ENCODE measurements at places on chromosomes 4 and X.

- DNase-seq, result no peak
Measured at GRCh38 chrX:103624111-103624510, 4.7 kb upstream of the TCEAL1 start.

GRCh38 chr4:139295206-139295941 lies 5.9 kb upstream of the NAA15 start:
- DNase-seq, result peak; percentile 72

DNA sequence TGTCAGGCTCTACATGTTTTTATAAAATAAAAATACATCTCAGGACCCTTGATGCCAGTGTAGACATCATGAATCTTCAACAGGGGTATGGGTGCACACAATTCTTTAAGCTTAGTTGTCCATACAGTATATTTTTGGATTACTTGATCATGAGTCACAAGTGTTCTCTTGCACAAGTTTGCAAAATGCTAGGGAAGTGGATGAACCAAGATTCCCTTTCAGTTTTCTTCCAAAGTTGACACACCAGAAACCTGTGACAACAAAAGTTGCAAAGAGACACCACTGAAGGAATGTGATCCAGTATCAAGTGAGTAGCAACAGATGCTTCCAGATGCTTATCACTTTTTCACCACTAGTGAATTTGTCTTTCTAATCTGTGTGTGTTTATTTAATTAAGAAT lies 1021.2 kb downstream of the PCDH7 start:
- DNase-seq, result no peak

- no peak for DNase-seq
Measured at GRCh38 chrX:98480606-98481005, 1596.9 kb downstream of the RPA4 start.

DNA sequence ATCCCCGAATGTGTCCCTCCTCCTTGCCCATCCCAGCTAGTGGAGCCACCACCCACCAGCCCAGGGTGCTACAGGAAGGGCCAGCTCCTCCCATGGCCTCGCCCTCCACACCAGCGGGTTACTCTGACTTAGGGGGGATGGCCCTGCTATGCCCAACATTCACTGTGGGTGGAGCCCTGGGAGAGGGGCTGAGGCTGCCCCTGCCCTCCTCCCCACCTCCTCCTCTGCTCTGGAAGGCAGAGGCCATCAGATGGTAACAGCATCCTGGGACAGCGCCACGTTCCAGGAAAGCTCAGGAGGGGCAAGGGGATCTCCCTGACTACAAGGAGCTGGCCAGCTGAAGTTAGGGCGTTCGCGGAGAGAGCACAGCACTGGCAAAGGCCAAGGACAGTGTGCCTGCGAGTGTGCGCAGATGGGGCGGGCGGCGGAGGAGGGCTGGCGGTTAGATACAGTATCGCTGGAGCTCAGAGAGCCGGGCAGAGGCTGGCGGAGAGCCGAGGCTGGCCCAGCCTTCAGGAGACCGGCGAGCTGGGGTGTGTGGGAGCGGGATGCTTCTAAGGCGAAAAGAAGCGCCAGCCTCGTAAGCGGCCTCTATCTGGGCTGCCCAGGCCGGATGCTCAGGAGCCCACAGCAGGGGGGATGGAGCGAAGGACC lies 1.5 kb downstream of the JAKMIP1 start:
- no peak for DNase-seq

DNA sequence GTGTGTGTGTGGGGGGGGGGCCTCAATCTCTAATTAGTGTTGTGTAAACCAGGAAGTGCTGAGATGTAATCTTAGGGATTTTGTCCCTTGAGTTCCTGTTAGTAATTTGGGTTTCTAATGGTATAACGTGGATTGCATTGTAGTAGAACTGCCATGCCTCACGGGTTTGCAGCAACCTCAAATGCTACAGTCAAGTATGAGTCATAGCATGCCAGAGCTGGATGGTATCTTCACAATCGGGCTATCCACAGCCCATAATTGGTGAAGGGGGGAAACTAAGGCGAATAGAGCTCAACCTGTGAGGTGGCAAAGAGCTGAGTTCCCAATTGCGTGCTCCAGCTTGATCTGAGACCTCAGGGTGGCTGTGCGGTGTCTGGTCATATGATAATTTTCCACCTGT lies 2.2 kb upstream of the FMR1NB start:
- peak; percentile 49 for DNase-seq

GRCh38 chrX:134933911-134934310 lies 56.9 kb upstream of the SMIM10 start:
- DNase-seq, result peak; percentile 71

DNA sequence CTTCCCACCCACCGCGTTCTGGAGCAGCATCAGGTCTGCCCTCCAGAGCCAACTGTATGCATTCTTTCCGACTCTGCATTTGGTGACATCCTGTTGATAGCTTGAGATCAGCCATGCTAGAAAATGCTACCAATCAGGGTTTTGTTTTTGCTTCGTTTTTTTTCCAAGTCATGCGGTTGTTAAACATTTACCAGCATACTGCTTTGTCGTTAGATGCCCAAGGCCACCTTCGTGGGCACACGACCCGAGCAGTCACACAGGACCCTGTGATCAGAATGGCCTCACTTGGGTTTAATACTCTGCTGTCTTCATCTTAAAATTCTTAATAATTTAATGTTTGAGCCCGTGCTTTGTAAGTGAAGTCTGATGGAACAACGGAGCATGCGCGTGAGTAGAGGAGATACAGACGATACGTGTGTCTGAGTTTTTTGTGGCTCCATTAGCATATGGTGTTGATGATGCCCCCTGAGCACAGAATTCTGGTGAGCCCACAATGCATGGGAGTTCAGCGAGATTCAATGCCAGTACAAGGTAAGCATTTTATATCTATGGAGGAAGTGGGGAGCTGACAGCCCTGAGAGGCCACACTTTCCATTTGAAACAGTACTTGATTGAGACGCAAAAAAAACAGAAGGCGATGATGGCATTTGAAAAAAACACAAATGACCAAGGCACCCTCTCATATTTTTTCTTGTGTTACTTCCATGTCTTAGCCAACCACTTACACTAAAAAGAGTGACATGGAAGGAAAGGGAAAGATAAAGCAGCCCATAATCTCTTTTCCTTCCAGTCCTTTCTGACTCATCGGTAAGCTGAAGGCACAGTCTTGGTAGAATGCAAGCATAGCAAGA lies 323.6 kb downstream of the BCOR start:
- peak; percentile 11 for DNase-seq

DNA sequence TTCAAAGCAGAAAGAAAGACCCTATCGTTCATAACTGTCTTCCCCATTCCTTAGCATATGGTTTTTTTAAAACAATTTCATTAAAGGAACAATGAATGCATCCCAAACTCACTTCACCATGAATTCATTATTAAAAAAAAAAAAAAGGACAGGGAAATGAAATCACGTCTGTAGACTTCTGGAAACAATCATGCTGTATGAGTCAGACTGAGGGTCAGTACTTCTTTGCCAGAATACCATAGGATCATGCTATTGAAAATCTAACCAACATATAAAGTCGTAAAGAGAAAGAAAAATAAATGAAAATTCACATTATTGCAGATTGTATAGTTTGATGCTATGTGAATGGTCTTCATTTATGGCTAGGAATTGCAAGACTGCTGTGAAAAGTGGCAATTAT lies 144.4 kb downstream of the PCDH18 start:
- no peak for DNase-seq

DNA sequence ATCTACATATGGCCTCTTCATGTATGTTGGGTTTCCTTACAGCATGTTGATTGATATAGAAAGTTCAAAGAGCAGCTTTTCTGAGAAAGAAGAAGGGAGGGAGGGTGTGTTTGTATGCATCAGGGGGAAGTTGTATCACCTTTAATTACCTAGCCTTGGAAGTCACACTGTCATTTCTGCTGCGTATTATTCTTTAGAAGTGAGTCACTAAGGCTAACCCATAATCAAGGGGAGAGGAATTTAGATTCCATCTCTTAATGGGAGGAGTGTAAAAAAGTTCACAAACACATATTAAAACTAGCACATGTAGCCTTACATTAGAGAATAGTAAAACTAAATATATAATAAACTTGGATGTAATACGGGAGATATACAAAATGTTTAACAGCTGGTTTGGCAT lies 86.5 kb upstream of the CBLL2 start:
- DNase-seq, result no peak

All from RCC 7860 (cell line).